Renal pelvis (tissue), 12 donors: ENCODE measurements at places on chromosomes 5 and 9.
A peak's percentile ranks its signal among the peaks of the same experiment; 100 is the strongest.

DNA sequence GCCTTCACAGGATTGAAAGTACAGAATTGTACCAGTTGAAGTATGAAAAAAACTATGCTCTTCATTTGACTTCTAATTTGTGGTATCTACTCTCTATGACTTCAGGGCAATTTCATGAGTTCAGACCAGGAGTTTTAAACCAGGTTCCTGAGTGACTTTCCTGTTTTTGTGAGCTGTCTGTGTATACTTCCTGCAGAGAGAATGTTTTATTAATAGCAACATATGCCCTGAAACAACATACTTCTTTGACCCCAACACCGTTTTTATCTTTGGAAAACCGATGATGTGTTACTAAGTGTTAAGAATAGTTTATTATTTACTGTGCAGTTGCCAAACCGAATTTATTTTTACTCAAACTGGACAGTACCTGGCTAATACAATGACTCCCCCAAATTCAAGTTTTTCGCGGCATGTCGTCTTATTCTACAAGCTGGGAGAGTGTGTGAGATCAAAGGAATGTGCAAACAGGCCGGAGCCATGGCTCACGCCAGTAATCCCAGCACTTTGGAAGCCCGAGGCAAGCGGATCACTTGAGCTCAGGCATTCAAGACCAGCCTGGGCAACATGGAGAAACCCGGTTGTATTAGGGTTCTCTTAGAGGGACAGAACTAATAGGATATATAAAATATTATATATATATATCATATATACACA lies 58.7 kb upstream of the ERBIN start:
- no peak for DNase-seq

- DNase-seq = no peak
These were observed 349.2 kb upstream of the RORB start for GRCh38 chr9:74147906-74148305.

DNA sequence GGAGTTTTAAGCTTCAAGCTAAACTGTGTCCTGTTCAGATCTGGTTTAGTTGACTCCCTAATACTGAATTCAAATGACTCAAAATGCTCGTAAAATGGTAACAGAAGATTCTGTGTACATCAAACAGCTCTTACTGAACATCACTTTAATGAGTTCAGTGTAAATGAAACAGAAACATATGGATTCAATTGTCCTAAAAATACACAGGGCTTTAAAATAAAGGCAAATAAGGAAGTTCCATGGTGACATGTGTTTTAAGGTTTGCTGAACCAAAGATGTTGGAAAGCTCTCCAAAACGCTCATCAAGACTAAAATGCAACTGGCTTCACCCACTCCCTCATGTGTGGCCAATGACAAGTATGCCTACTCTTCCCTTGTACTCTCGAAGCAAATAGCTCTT lies 340.0 kb upstream of the PIK3R1 start:
- DNase-seq = no peak

DNA sequence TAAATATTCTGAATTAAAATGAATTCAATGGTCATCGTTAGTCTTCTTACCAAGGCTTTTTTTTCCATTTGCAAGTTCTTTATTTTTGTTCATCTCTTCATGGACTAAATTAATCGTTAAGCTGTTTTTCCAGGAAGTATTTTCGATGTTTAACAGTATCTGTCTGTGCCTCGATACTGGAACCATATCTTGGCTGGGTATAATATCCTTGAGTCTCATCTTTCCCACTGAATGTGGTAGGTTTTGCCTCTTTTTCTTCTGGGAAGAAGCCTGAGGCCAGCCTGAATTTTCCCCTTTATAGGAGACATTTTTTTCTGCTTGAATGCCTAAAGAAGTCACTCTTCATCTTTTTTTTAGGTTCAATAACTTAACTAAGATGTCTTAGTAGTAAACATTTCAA lies 4.0 kb upstream of the SEPTIN8 start:
- no peak for DNase-seq

- DNase-seq = no peak
These were observed 476.4 kb downstream of the SPOCK1 start for GRCh38 chr5:137022725-137023124.

DNA sequence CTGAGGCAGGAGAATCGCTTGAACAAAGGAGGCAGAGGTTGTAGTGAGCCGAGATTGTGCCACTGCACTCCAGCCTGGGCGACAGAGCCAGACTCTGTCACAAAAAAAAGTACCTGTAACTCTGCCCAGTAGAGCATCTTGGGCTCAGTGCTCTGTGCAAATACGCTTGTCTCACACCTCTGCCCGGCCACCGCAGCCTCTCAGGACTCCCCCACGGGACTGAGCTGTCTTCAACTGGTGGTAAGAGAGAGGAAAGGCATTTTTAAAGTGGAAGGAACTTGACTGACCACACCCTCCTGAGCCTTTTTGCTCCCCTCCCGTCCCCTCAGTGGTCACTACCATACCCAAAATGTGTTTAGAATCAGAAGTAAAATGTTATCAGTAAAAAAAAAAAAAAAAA lies 174.3 kb upstream of the PIK3R1 start:
- no peak for DNase-seq

DNA sequence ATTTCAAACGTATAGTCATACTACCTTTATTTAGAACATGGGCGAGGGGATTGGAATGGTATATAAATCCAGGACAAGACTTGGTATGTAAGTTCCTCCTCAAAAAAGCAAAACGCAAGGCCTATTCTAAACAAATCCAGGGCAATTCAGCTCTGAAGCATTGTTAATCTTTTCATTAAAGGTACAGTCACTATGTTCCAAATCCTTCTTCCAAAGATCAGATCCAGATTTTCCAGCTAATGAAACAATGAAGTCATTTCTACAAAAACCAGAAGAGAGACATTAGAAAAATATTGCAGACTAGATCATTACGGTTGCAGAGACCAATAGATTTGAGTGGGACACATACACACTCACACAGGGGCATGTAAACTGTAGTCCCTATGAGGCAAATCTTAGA lies 116.1 kb upstream of the BNC2 start:
- no peak for DNase-seq

DNA sequence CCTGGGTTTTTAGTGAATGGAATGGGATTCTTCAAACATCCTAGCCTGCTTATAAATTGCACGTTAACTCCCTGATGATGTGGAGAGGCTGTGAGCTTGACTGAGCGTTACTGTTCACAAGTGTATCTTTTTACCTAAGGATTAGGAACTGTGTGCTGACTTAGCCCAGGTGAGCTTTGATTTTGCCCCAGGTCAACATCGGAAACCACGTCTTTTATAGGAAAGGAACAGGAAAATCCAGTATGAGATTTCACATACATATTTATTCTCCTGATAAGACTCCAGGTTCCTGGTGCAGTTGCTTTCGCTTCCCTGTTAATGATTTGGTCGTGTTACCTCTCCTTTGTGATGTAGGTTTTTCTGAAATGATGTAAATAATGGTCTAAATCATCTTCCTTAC lies 103.2 kb upstream of the BASP1 start:
- no peak for DNase-seq

DNA sequence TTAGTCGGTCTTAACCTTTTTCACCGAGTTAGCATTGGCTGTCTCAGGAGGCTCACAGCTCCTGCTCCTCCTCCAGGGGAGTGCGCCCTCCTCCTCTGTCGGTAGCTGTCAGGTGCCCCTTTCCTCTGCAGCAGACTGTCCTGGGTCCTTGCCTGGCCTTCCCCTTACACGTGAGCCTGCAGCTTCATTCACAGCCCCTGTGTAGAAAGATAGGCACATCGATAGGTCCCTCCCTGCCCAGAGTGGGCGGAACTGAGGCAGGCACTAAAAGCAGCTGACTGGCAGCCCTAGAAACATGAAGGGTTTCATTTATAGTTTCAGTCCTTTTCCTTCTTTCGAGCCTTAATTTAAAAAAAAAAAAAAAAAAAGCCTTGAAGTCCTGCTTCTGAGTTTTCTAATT lies 17.2 kb downstream of the TENT4A start:
- DNase-seq = no peak

DNA sequence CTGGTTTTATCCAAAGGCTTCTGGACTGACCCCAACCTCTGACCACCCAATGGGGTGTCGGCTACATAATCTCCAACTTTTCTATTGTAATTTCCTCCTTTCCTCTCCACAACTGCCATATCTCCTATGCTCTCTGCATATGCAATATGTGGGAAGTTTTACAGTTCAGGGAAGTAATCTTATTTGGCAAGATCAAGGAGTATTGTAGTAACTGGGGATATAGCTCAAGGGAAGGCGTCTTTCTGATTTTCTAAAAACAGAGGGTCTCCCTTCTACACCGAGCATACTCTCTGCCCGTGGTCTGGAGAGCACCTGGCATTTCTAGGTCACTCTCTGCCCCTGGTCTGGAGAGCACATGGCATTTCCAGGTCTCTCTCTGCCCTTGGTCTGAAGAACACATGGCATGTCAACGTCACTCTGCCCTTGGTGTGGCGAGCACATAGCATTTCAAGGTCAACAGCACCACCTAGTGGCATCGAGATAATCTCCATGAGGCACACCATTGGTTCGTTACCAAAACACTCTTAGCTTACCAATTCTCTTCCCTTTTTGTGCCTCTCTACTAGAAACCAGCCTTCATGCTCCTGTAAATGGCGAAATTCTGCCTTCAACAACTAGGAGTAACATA lies 616.4 kb upstream of the NUDT12 start:
- no peak for DNase-seq

GRCh38 chr5:16120579-16120978 lies 59.0 kb downstream of the MARCHF11 start:
- no peak for DNase-seq

GRCh38 chr5:99054972-99055371 lies 126.2 kb upstream of the CHD1 start:
- DNase-seq = no peak

DNA sequence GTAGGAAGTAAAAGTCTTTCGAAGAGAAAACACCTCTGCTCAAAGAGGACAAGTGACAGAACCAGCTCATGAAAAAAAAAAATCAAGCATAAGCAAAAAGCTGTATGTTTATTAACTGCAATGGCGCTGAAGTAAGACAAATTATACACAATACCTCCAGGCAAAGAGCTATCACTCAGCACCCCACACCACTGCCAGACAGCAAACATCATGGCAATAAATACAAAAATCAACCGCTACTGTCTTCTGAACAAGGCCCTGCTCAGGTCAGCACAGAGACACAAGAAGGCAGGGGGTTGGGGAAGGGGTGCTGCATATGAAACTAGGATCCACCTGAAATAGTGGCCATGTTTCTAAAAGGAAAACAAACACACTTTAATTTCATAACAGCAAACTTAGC lies 50.4 kb downstream of the MAPKAP1 start:
- no peak for DNase-seq

DNA sequence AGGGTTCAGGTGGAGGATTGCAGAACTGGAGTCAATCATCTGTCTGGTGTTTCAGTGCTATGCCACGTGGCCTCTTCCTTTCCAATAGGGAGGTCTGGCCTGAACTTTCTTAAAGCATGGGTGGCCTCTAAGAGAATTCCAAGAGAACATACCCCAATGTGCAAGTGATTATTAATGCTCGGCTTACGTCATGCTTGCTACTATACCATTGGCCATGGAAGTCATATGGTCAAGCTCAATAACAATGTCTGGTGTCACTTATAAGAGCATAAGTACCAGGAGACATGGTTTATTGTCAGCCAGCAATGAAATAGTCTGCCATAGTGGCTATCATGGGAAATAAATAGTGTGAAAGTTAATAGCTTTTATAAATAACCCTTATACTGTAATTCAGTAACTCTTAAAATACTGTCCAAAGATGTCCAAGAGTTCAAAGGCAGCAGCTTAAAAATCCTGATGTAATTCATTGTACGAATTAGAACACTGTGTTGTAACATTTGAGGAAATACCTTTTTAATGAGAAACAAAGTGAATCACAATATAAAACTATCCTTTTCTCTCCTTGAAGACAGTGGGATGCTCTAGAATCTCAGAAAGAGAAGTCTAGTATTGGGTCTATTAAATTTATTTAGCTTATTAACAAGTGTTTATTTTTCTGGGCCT lies 355.4 kb upstream of the PRR16 start:
- no peak for DNase-seq

DNA sequence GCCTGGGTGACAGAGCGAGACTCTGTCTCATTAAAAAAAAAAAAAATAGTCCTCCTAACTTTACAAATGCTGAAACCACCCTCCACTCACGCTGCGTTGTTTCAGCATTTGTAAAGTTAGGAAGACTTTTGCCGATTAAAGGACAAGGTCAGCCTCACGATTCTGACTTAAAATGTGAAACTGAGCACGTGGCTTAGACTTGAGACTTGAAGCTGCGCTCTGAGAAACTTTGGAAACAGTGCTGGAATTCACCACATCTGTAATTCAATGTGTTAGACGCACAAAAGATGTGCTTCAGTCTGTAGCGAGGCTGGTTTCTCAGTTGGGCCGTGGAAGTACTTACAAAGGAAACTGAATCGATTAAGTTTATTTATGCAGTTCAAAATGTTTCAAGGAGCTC lies 25.0 kb upstream of the LAMC3 start:
- no peak for DNase-seq

GRCh38 chr9:28491121-28491520 lies 917.8 kb upstream of the C9orf72 start:
- DNase-seq = no peak

- peak; percentile 62 for DNase-seq
These were observed 2.5 kb downstream of the KDM3B start for GRCh38 chr5:138354926-138355378.

DNA sequence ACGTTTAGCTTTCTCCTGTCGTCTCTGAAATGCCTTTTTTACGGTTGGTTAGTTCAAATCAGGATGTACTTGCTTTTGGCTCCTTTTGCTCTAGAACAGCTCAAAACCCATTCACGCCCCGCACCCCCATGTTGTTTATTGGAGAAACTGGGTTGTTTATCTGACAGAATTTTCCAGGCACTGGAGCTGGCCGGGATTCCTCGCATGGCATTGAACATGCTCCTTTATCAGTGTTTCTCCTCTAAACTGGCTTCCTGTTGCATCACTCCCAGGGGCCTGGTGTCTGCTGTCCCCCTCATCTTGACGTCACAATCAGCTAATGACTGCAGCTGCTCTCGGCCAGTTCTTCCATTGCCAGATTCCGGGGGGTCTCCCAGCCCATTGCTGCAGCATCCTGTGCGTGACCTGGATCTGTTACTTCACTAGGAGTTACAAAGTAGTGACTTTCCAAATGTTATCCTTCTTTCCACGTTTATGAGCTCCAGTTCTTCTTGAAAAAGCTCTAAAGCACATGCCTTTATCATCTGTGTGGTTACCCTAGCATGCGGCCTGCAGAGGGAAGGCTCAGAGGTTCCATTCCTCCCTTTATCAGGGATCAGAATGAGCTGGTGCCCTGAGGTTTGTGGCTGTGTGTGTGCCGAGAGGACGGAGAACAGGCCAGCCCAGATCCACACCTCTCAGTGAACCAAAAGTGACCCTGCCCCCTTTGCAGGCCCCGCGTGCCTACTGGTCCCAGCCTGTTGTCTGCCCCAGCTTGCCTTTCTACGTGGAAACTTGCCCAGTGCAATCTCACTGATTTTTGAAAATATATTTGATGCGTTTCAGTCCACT lies 27.5 kb downstream of the FAM163B start:
- no peak for DNase-seq

- no peak for DNase-seq
These were observed 58.8 kb downstream of the MEF2C start for GRCh38 chr5:88824141-88824540.

DNA sequence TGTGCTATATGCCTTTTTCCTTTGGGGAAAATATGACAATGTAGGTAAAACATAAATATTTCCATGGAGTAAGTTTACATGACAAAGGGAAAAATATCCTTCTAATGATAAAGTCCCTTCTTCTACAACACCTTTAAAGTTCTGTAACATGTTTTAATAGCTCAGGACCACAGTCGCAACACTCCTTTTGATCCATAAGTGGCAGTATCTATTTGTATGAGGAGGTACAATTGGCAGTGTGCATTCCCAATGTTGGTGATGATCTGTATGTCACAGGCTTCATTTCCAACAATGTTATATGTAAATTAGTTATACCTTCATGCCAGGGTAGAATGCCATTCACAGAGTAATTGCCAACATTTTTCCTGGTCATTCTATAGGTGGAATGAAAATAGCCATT lies 127.1 kb upstream of the CCNH start:
- no peak for DNase-seq
